OCI-M1 (cell line): ENCODE measurements at places on chromosomes 6 and 20.

DNA sequence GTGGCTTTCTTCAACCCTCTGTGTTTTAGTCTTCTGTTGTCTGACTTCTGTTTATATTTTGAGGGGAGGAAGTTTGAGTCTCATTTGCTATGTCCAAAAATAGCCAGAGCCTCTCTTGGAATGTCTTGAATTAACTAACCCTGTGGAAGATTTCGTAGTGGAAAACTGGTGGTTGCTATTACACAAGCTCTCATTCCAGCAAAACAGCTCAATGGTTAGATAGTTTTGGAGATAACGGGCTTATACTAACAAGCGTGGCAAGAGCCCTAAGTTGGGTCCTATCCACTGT lies 1.6 kb downstream of the CCN2 start:
- DNase-seq: no peak

DNA sequence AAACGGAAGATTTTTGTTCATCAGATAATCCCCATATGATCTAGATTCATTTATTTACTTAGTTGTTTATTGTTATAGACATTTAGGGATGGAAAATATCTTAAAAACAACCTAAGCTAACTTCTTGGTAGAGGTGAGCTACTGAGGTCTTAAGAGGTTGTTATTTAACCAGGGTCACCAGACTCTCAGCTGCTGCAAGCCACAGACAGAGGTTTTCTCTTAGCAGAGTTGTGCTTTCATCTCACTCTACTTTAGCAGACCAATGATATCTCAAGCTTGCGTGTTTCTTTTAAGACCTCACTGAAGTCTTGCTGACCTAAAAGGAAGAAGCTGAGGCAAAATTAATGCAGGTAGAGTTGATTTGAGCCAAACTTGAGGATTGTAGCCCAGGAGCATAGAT lies 43.6 kb downstream of the NCOA7 start:
- DNase-seq: peak; percentile 23

GRCh38 chr6:14701946-14702345 lies 543.9 kb upstream of the JARID2 start:
- no peak for DNase-seq

DNA sequence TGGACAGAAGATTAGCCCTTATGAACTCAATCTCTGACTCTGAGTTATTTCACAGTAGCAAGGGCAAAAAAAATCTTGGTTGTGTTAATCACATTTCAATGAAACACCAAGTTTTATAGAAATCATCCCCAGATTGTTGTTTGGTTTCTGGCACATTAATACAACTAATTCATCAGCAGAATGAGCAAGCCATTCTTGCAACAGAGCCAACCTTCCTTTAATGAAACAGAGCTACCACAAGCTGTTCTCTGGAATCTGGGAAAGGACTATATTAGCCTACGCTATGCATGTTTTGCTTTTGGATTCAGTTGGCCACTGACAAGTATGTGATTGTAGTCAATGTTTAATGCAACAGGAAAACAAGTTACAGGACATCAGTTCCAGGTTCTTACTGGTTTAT lies 13.8 kb upstream of the POPDC3 start:
- DNase-seq: no peak

- no peak for DNase-seq
Measured at GRCh38 chr20:16916165-16916564, 168.0 kb downstream of the OTOR start.
